ENCODE measurements at places on chromosomes 5 and 9. TPM values are rescaled to one million over a fixed set of nuclear protein-coding genes. Genes with fewer than 3 reads are reported as not detected.

DNA sequence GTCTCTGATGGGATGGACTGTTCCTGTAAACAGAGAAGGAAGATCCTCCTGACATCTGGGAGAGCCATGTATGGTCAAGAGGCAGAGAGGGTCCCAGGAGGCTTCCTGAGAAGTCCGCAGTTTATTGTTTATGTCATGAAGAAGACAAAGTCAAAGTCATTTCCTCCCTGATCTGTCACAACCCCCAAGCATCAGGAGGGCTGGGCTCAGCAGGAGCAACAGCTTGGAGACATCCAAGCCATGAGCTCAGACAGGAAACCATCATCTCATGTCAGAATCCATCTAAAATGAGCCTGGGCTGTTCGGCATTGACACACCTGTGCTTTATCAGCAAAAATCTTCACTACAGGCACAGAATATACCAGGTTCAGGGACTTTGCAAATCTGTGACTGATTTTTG, 325.0 kb upstream of the MSX2 start:
- no peak for DNase-seq

The AFAP1L1 gene
- total RNA-seq: 42.2 TPM

The CDH18 gene
- total RNA-seq: not detected

DNA sequence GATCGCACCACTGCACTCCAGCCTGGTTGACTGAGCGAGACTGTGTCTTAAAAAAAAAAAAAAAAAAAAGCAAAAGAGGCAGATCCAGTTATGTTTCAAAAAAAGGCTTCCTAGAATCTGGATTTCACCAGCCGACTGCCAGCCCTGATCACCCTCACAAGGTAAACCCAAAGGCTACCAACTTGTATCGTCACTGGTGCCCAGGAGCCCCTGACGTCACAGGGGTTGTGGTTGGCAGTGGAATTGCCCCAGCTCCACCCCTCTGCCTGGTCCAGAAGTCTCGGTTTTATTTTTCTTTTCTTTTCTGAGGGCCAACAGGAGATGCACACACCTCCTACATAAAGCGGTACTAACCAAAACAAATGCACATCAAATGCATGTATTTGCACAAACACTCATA, 6.0 kb upstream of the LMX1B start:
- no peak for DNase-seq

Data from Right ventricle myocardium superior (tissue), 1 donor.